ENCODE measurements at places on chromosomes 16 and 17. TPM values are rescaled to one million over a fixed set of nuclear protein-coding genes. Genes with fewer than 3 reads are reported as not detected.

DNA sequence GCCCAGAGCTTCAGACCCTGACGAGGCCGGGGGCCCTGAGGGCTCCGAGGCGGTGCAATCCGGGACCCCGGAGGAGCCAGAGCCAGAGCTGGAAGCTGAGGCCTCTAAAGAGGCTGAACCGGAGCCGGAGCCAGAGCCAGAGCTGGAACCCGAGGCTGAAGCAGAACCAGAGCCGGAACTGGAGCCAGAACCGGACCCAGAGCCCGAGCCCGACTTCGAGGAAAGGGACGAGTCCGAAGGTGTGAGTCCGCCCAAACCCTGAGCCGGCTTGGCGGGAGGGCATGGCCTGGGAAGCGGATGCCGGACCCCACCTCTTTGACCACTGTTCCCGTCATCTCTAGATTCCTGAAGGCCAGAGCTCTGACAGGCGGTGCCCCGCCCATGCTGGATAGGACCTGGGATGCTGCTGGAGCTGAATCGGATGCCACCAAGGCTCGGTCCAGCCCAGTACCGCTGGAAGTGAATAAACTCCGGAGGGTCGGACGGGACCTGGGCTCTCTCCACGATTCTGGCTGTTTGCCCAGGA is 4.4 kb downstream of the NOL3 start:
- DNase-seq = no peak

- no peak for DNase-seq
These were observed 60.3 kb downstream of the GSG1L start for GRCh38 chr16:28003021-28003865.

DNA sequence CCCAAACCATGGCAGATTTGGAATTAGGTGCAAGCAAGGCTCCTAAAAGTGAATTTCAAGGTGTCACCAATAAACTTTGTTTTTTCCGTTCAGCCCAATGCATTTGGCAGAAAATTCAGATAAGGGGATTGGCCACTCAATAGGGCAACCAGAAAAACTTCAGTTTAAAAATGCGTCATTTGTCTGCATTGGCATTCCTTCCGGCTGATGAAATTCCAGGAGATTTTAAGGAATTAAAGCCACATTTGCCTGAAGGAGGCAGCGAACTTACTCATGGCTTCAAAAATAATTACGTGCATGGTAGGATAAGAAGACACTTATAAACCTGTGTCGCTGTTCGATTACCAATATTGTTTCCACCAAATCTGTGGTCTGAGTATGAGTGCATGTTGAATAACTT is 151.9 kb downstream of the SALL1 start:
- no peak for DNase-seq

DNA sequence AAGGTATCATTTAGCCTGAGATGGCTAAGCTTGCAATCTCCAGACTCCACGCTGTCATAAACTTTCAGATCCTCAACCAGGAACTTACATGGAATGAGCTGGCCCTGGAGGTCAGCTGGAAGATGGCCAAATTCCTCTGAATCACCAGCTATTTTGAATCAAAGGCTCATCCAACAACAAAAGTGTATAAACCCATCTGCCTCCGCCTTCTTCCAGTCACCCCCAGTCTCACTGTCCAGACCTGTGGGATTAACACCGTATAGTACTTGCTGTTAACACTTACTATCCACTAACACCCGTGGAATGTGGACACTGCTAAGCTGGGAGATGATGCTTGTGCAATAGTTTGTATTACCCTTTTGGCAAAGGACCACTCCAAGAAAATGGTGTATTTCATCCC is 1.9 kb upstream of the LCMT1 start:
- DNase-seq = no peak

GRCh38 chr17:68384941-68385340 is 72.4 kb downstream of the WIPI1 start:
- DNase-seq = no peak

DNA sequence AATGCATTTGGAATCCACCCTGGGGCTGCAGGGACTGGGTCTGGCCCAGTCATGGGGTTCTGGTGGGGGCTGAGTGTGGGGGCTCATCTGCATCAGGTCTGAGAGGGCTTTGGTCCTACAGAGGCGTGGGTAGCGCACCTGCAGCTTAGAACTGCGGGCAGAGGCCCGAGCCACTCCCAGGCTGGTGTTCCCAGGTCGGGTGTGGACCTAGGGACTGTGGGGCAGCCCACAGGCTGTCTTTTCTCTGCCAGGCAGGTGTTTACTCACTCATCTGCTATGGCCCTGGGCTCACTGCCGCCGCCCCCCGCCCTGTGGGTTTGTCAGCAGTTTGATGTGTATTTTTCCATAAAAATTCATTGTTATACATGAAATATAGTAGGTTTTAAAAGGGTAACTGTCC is 27.0 kb upstream of the DOC2B start:
- DNase-seq = no peak

DNA sequence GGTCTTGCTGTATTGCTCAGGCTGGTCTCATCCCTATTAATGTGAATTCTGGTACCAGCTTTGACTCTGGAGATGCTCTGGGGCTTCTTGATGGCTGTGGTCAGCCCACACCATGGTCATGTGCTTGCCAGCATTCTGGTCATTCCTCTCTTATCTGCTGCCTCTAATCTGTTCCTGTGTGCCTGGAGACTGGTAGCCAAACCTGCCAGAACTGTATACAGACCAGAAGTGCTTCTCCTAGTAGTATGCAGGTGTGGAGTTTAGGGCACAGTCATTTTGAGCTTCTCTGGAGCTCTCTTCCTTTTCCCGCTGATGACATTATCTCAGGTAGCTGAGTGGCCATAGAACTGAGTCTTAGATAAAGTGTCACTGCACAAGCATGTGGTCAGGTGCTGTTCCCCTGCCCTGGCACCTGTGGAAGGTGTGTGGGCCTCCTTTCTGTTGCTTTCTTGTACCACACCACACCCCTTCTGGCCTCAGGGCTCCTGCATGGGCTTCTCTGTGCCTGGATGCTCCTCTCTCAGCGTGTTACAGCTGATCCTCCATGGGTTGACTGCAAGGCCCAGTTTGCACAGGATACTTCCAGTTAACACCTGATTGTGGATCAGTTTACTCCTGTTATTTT is 162.7 kb downstream of the SPECC1 start:
- no peak for DNase-seq

- no peak for DNase-seq
These were observed 14.4 kb upstream of the BAHCC1 start for GRCh38 chr17:81380666-81381518.

GRCh38 chr16:89408315-89408714 is 82.0 kb downstream of the ANKRD11 start:
- no peak for DNase-seq

GRCh38 chr17:77003699-77004098 is 135.5 kb downstream of the MGAT5B start:
- no peak for DNase-seq

GRCh38 chr17:44442806-44443205 is 53.4 kb upstream of the ITGA2B start:
- DNase-seq = no peak

DNA sequence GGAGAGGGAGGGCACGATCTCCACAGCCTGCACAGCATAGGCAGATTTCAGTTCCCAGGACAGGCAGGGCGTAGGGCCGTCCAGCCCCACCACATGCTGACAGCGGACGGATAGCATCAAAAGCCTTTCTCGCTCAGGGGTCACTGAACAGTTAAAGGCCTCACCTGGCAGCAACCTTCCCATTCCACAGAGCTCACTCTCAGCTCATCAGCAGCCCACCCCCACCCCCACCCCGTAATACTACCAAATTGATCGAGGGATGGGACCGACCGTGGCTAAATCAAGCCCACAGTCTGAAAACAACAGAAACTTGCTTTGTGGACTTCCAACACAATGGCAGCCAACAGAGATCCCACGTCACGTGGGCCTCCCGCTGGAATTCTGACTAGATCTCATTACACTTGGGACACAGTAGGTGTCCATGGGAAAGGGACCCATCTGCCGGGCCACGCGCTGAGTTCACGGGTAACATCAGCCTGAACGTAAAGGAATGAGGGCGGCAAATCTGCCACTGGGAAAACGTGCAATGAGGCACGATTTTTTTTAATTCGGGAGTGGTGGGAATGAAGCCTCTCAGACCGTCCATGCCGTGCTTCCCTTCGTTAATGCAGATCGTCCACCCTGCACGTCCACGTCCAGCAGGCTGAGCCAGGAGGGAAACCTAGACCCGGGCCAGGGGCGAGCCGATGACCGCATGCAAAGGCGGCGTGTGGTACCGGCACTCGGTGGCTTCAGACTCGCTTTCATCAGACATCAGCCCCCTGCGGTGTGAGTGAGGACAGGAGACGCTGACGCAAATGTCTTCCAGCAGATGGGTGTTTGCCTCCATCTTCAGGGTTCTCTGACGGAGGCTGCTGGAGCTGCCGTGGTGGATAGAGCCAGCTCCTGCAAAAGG is 92.1 kb downstream of the TBC1D16 start:
- no peak for DNase-seq

- DNase-seq = no peak
These were observed 32.0 kb upstream of the SLC5A10 start for GRCh38 chr17:18919963-18920362.

- DNase-seq = no peak
These were observed 11.3 kb downstream of the ASGR1 start for GRCh38 chr17:7167832-7168231.

DNA sequence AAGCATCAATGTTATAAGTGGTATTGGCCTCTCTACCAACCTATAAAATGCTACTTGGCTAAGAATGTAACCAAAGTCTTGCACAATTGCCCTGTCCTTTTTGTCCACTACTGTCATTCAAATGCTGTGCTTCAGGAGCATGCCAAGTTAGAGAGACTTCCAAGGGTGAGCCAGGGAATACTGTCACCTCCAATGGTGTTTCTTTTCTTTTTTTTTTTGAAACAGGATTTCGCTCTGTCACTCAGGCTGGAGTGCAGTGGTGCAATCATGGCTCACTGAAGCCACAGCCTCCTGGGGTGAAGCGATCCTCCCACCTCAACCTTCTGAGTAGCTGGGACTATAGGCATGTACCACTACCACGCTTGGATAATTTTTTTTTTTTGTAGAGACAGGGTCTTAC is 43.7 kb upstream of the ERN1 start:
- DNase-seq = no peak

- no peak for DNase-seq
These were observed 331.1 kb downstream of the SLC39A11 start for GRCh38 chr17:72761431-72761830.

- no peak for DNase-seq
These were observed 259.6 kb upstream of the KCNJ16 start for GRCh38 chr17:69815406-69815805.

- no peak for DNase-seq
These were observed 2.6 kb upstream of the MYCBPAP start for GRCh38 chr17:50505591-50506130.

DNA sequence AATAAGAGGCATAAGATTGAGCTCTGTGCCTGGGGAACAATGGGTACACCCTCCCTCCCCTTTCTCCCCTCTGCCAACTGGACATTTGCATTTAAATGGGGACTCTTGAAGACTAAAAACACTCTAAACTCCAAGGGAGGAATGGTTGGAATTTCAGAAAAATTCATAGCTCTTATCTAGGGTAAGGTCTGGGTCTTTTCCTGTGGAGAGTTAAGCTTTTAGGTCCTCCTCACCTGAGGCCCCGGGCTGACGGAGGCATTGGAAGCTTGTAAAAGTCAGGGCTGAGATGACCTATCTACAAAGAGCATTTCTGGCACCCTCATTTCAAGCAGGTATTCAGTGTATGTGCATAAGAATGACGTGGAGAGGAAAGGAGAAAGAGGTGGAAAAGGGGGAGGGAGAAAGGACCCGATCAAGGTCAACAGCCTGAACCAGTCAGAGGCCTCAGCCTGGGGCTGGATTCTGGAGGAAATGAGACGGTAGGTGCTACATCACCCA is 78.0 kb downstream of the RAP1GAP2 start:
- no peak for DNase-seq

DNA sequence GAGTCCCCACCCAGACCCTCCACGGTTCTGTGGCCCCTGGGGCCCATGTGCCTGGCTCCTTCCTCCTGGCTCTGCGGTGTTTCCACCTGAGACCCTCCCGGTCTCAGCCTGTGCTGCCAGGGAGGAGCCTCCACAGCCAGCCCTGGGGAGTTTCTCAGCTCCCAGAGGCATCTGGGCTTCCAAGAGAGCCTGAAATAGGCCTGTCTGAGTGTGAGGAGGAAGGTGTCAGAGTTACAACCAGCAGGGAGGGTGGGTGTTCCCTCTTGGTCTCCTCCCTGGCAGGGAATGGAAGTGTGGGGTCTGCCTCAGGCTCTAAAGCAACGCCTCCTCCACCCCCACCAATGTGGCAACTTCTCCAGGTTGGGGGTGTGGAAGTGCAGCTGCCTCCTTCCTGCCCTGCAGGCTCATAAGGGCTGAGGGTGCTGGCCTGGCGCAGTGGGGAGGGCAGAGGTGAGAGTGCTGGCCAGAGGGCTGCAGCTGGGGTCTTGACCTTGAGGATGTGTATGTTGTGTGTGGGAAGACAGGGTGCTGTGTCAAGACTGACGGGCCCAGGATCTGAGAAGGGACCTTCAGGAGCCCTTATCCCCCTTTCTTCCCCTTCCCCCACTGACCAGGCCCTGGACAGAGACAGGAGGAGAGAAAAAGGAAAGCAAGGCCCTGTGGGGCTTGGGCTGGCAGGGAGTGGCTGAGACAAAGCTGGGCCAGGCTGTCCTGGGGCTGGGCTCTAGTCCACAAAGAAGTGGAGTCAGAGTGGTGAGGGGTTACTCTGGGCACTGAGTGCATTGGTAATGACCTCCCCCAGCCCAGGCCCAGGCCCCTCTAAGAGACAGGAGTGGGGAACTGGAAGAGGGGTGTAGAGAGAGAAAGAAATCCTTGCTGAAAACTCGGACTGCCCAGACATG is 2.4 kb downstream of the CYGB start:
- DNase-seq = no peak

DNA sequence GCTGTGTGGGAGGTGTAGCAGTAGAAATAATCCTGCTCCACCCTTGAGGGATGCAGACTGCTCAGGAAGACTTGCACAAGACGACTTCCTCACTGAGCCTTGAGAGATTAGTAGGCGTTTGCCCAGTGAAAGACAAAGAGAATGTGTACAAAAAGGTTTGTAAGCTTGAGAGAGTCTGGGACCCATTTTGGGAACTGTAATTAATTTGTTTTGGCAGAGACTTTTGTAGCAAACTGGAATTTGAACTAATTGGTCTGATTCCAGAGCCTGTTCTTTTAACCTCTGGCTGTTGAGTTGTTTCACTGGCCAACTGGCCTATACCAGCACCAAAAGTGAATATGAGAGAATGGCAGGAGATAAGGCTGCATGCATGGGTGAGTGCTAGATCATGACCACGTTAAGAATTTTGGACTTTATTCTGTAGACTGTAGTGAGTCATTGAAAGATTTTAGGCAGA is 75.5 kb downstream of the AATF start:
- DNase-seq = no peak

The ITGB3 gene
- total RNA-seq = 2.5 TPM

The TBC1D3B gene
- total RNA-seq = 11.7 TPM

The FOXL1 gene
- total RNA-seq = 9.3 TPM

The PARD6A gene
- total RNA-seq = 4.6 TPM

The C16orf92 gene
- not detected for total RNA-seq

The NPIPA3 gene
- not detected for total RNA-seq

The ACSM3 gene
- total RNA-seq = 1.7 TPM

The FGF11 gene
- 1.3 TPM for total RNA-seq

The PRSS22 gene
- total RNA-seq = not detected

The COTL1 gene
- total RNA-seq = 103 TPM

The ARHGAP44 gene
- 4.9 TPM for total RNA-seq

The KNOP1 gene
- total RNA-seq = 24.2 TPM

The IGF2BP1 gene
- total RNA-seq = 51.4 TPM

The SRCIN1 gene
- total RNA-seq = not detected

All from osteocyte (in vitro differentiated cells).